Nephron progenitor cell (in vitro differentiated cells): ENCODE measurements at places on chromosomes 6 and 20.

- no peak for DNase-seq
Measured at GRCh38 chr6:126034656-126035055, 48.3 kb downstream of the TRMT11 start.

- DNase-seq = no peak
Measured at GRCh38 chr6:100344321-100344720, 120.4 kb downstream of the SIM1 start.

- DNase-seq = no peak
Measured at GRCh38 chr20:7272512-7272911, 505.0 kb downstream of the BMP2 start.

- no peak for DNase-seq
Measured at GRCh38 chr6:160333841-160334240, 14.3 kb upstream of the SLC22A3 start.

DNA sequence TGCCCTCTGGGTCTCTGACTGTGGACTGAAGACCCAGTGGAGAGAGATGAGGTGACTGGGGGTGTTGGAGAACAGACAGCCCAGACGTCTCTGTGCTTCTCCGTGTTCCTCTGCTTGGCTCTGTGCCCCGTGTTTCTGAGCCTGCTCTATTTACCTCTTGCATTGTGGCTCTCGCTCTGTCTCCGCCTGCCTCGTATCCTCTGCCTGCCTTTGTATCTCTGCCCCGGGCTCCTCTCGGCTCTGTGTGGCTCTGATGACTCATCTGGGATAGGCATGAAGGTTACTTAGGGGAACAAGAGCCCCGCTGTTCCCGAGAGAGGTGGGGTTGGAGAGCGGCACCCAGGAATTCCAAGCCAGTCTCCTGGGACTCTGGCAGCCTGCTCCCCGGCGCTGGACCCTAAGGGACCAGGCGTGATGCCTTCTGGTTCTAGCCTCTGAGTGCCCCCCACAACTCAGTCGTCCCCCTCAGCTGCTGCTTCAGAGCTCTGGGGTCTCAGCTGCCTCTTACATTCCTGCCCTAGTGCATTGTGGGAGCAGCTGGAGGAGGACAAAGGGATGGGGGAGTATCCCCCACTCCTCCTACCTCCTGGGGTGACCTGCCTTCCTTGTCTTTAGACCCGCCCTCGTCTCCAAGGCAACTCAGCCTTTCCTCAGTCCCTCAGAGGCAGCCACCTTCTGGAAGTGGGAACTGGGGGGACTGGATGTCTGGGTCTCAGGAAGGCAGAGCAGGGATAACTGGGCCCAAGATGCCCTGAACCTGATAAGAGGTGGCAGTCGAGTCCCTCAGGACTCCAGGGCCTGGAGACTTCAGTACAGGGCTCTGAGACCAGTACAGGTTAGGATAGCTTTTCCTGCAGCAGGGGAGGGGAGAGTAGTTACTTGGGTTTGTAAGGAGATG, 1.9 kb downstream of the DDR1 start:
- peak; percentile 72 for DNase-seq

- no peak for DNase-seq
Measured at GRCh38 chr20:605237-605636, 4.9 kb downstream of the TCF15 start.

DNA sequence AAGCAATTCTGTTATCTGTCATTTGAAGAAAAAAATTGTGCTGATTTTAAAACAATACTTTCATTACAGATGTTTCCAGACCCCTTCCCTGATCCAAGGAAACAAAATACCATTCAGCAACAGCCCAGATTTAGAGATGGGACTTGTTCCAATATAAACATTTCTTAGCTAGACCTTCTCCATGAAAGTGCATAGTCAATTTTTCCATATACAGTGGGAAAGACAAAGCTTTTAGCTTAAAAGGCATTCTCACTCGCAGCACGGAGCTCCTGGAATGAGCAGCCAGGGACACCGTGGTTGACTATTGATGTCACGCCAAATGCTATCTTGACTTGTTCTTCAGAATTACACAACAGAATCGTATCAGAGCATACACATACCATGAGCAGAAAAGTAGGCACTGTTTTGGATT, 21.5 kb downstream of the LAMA4 start:
- DNase-seq = no peak

GRCh38 chr6:148407372-148407771, 64.7 kb downstream of the SASH1 start:
- DNase-seq = no peak

GRCh38 chr20:24972341-24972740, 20.2 kb downstream of the APMAP start:
- no peak for DNase-seq

- no peak for DNase-seq
Measured at GRCh38 chr6:85092226-85092625, 327.8 kb upstream of the TBX18 start.

DNA sequence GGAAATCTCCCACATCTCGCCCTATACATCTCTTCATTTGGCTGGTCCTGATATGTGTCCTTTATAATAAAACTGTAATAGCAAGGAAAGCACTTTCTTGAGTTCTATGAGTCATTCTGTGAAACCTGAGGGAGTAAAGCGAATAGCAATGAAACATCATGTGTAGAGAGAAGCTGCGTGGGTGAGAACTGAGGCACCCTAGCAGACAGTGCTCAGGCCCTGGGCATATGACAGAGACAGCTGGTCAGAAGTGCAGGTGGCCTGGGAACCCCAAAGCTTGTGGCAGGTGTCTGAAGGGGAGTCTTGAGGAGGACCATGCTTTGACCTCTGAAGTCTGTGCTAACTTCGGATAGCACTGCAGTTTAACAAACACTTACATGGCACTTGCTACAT, 1.3 kb upstream of the BLOC1S5 start:
- DNase-seq = no peak

DNA sequence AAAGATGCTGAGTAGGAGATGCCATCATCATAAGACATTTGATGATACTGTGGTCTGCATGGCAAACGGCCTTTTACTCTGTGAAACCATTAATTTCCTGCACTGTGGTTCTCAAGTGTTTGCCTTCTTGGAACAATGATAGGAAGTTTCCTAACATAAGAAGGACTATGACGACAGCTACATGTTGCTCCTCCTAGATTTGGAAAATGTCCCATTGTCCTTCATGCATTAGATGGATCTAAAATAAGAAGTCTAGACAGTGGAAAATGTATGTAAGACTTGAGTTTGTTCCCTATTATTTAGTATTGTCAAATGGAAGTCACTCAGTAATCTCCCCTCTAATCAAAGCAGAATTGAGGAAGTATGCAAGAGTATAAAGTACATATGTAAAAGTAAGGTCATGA, 98.5 kb upstream of the TMEM170B start:
- no peak for DNase-seq

- no peak for DNase-seq
Measured at GRCh38 chr6:135036731-135037420, 17.7 kb downstream of the HBS1L start.

DNA sequence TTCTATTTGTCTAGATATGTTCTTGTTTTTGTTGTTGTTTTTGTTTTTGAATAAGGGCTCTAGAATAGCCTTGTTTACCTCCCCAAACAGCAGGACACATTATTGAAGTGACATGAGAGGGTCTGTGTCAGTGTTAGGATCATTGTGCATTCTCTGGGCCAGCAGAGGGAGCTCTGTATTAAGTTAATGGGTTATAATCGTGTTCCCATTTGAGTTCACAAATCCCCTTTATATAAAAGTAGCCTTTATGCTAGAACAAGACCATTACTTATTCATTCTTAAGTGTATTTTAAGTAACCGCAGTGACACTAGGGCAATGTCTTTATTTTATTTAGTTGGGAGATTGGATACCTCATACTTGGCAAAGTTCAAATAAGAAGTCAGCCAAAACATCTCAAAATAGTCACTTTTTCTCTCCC, 44.8 kb downstream of the STK4 start:
- DNase-seq = peak; percentile 49

DNA sequence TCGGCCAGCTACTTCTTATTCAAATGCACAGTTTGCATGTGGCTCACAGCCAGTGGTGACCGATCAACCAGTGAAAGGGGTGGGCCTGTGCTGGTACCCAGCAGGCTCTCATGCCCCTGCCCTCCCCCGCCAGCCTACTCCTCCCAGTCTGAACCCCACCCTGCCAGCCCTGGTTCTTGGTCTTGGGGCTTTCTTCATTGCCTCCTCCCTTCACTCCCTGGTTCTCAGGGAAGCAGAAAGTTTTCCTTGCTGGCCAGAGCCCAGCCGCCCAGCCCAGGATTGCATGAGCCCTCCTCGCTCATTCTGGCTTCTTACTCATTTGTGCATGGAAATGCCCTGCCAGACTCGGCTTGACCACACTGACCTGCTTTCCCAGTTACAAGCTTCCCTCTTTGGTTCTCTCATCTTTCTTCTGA, 40.8 kb downstream of the KCNK17 start:
- no peak for DNase-seq

DNA sequence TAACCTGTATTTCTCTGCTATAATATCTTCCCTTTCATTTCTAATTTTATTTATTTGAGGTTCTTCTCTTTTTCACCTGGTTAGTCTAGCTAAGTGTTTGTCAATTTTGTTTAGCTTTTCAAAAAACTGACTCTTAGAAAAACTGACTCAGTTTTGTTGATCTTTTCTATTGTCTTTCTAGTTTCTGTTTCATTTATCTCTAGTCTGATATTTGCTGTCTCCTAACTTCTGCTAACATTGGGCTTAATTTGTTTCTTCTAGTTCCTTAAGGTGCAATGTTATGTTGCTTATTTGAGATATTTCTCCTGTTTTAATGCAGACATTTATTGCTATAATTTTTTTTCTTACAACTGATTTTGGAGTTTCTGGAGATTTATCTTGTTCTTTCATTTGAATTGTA, 1011.0 kb downstream of the EPHA7 start:
- DNase-seq = no peak

- DNase-seq = no peak
Measured at GRCh38 chr20:37244572-37244957, 17.0 kb downstream of the GHRH start.

- no peak for DNase-seq
Measured at GRCh38 chr6:77456531-77457248, 6.6 kb downstream of the HTR1B start.

GRCh38 chr6:23688650-23689049, 437.4 kb upstream of the NRSN1 start:
- no peak for DNase-seq

- DNase-seq = no peak
Measured at GRCh38 chr20:5822569-5822968, 72.4 kb downstream of the SHLD1 start.

DNA sequence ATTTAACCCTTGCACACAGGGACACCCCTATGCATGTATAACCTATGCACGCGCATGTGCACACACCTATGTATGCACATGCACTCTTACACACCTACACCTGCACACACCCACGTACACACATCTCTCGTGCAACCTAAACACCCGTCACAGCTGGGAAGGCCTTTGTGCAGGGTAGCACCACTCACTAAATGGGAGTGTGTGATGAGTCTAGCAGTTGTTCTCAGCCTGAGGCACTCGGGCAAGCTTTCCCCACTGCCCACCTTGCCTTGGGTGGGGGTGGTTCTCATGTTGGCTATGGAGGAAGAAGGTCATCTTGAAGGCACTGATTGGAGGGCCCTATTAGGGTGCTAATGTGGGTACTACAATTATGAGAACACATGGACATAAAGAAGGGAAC, 85.8 kb downstream of the DLL1 start:
- DNase-seq = no peak

DNA sequence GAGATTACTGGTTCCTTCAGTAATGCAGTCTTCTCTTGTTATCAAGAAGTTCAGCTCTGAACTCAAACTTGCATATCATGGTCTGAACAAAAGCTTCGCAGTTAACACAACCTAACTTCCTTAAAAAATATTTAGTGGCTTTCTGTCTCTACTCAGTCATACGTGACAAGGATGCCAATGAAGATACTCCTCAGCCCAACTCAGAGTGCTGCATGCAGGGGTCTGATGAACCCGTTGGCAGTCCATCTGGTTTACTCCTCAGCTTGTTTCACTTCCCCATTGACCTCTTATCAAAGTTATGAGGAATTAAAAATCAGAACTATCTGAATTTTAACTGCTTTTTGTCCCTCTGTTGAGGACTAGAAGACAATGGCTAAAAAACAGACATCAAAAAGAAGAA, 56.6 kb upstream of the RIN2 start:
- DNase-seq = no peak

- DNase-seq = no peak
Measured at GRCh38 chr6:152748843-152749242, 1.8 kb upstream of the VIP start.

DNA sequence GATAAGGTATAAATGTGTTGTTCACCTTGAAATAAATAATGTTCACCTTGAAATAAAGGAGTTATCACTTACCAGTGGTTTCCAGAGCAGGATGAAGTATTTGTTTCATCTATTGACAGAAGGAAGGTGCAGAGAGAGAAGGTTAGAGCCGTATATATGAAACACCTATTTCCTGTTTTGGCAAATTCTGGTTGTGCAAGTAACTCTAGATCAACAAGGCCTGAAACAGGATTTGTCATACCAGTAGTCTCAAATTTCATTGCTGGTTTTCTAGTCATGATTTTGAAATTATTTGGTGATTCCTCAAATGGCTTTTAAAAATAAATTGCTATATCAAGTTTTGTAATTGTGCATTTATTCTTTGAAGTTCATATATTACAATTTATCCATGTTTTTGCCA, at the start of gene CRISP3:
TSS of gene CRISP3 (minus strand) at position 130 of the 400 bp plus-strand sequence. CDS start at position 109, 21 bp downstream.
- no peak for DNase-seq

DNA sequence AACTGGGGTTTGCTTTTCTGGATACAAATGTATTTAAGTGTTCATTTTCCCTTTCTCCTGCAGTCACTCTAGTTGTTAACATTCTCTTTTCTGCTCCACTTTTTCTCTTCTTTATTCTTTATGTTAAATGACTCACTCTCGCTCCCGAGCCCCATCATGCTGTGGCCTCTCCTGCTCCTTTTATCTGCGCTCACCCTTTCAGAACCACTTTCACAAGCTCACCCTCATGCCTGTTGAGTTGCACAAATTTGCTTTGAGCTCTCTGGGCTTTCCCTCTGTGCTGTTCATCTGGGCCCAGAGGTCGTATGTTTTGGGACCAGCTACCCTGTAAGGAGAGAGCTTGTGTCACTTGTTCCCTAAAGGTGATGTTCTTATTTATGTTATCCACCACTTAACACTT, 98.1 kb upstream of the ASCC3 start:
- DNase-seq = peak; percentile 2

GRCh38 chr20:57877995-57878394, 168.2 kb upstream of the PMEPA1 start:
- no peak for DNase-seq

DNA sequence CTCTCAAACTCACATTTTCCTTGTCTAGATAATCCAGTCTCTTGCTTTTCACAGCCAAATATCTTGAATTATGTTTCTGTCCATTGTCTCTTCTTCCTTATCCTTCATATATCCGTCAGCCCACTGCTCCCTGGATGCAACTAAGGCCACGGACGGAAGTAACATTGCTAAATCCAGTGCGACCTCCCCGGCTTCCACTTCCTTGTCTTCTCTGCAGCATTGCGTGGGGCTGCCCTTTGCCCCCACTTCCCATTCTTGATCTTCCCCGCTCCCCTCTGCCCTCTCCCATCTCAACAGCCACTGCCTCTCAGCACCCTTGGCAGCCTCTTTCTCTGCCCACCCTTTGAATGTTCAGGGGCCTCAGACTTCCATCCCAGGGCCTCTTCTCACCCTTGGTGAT, 190.4 kb upstream of the UST start:
- DNase-seq = no peak

GRCh38 chr20:53800883-53801604, 207.4 kb upstream of the ZNF217 start:
- DNase-seq = no peak

GRCh38 chr6:28410767-28411166, 11.2 kb upstream of the ZSCAN12 start:
- DNase-seq = no peak
